ENCODE measurements at places on chromosomes 11 and 22. TPM values are rescaled to one million over a fixed set of nuclear protein-coding genes. Genes with fewer than 3 reads are reported as not detected.

Gene PHF21B
- total RNA-seq = not detected

Gene NCF4
- not detected for total RNA-seq

Gene CSRP3
- not detected for total RNA-seq

Gene RAG2
- total RNA-seq = not detected

Gene TREH
- not detected for total RNA-seq

Gene SLC6A5
- total RNA-seq = not detected

Gene LMO2
- under 0.01 TPM for total RNA-seq

Gene OR51I1
- total RNA-seq = not detected

Gene CSTPP1
- total RNA-seq = 21.7 TPM

Gene CRYBB3
- total RNA-seq = not detected

Gene PPP6R3
- 145 TPM for total RNA-seq

Gene FAT3
- 0.20 TPM for total RNA-seq

Gene FREY1
- 2.3 TPM for total RNA-seq

Gene TRIM48
- total RNA-seq = not detected

Gene OR8G5
- not detected for total RNA-seq

Gene OR8K3
- not detected for total RNA-seq

Gene MPEG1
- under 0.01 TPM for total RNA-seq
